ENCODE measurements at places on chromosomes 3 and 15.

DNA sequence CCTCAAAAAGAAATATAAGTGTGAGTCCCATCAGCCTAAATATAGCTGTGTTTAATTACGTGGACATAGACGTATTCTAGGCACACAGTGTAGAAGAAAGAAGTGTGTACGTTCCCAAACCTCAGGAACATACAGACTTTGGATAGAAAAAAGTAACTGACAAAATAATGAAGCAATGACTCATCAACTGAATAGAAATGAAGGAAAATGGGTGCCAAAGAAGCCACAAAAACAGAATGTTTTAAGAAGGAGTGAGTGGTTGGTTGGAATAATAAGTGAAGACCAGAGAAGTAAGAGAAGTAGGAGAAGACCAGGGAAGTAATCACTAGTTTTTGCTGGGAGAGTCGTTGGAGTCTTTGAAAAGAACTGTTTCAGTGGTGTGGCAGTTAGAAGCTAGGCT lies 518.1 kb downstream of the ROBO1 start:
- no peak for DNase-seq

DNA sequence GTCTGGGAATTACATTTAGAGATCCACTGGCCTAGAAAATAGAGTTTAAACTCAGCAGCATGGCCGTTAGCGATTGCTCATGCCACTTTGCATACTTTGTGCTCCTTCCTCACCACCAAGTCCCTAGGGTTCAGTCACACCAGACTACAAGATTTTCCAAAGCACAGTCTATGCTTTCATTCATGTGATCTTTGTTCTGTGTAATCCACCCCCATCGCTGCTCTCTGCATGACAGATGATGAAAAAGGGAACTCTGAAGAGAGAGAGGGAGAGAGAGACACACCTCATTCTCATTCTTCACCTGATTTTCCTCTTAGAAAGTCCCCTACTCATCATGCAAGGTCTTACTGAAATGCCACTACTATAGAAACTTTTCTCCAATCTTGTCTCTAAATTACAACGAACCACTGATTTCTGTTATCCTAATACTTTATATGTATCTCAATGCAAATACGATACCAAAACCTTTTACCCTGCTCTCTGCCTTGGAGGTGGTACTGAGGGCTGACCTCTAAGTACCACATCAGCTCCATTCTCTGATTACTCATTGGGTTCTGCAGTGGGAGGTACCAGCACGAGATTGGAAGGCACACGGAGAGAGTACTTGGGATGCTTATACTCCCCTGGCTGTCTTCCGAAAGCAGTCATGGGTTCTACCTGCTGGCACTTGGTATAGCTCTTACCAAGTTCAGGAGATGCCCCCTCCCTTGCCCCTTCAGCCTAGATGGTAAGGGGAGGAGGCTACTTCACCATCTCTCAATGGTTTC lies 1.1 kb upstream of the PARP15 start:
- DNase-seq = peak; percentile 63

GRCh38 chr3:13866041-13866965 lies 13.6 kb downstream of the WNT7A start:
- no peak for DNase-seq

DNA sequence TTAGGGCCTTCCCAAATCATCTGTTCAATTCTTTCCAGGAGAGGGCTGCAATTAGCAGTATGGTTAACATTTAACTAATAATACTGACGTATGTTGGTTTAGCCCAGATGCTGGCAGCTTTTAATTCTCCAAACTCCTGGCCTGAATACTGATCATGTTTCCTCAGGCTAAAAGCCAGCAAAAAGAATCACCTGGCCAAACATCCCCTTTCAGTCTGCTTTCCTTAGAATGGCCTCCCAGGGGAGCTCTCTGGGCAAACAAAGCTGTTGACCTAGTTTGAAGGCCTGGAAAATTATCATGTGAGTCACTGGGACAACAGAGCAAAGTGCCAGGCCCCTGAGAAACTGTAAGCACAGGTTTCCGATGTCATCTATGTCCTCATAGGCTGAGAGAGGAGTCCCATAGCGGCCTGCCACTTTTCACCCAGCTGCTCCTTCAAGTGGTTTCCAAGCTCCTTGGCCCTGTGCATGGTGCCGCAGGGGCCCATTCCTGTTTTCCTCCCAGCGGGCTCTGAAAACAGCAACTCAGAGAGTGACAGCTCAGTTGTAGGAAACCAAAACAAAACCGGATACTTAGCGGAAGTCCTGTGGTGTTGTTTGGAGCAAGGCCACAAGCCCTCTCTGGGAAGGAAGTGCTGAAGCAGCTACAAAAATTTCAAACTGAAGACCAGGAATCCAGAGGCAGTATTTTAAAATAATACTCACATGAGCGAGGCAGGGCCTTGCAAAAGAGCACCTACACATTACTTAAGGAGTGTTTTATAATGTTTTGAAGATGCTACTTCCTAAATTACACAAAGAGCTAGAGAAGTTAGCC lies 36.5 kb upstream of the RAB11A start:
- DNase-seq = peak; percentile 97

DNA sequence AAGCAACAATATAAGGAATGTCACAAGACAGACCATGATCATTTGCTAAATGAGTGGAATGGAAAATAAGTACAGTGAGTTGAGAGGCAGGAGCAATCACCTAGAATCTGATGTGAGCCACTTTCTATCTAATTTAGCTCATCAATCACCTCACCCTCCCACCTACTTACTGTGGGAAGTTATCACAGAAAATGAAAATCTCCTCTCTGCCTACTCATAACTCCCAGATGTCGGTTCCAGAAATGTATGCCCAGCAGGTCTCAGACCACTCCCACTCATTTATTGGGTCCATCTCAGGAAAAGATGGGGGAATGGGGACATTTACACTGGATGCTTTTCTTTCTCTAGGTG lies 270.9 kb downstream of the FHIT start:
- DNase-seq = no peak

- no peak for DNase-seq
Measured at GRCh38 chr3:182962166-182962565, 18.2 kb downstream of the DCUN1D1 start.

- no peak for DNase-seq
Measured at GRCh38 chr3:25472731-25473130, 44.7 kb downstream of the RARB start.

DNA sequence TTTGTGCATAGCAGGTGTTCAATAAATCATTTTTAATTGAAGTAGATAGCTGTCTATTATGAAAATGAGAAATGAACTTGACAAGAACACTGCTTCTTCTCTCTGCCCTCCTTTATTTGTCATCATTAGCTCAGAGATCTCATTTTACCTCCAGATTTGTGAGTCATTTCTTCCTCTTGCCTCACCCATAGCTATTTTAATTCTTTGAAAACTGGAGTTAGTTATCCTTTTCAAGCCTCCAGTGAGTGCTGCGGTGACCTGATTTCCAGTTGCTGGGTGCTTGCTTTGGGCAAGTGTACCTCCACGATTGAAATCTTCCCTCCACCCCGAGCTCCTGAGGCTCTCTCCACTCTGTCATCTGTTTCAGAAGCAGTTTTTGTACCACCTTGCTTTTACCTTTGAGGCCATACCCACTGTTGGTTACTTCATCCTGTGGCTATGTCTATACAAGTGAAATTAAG lies 114.6 kb downstream of the NFKBIZ start:
- peak; percentile 78 for DNase-seq

GRCh38 chr15:83248151-83249029 lies 36.1 kb downstream of the BNC1 start:
- peak; percentile 55 for DNase-seq

DNA sequence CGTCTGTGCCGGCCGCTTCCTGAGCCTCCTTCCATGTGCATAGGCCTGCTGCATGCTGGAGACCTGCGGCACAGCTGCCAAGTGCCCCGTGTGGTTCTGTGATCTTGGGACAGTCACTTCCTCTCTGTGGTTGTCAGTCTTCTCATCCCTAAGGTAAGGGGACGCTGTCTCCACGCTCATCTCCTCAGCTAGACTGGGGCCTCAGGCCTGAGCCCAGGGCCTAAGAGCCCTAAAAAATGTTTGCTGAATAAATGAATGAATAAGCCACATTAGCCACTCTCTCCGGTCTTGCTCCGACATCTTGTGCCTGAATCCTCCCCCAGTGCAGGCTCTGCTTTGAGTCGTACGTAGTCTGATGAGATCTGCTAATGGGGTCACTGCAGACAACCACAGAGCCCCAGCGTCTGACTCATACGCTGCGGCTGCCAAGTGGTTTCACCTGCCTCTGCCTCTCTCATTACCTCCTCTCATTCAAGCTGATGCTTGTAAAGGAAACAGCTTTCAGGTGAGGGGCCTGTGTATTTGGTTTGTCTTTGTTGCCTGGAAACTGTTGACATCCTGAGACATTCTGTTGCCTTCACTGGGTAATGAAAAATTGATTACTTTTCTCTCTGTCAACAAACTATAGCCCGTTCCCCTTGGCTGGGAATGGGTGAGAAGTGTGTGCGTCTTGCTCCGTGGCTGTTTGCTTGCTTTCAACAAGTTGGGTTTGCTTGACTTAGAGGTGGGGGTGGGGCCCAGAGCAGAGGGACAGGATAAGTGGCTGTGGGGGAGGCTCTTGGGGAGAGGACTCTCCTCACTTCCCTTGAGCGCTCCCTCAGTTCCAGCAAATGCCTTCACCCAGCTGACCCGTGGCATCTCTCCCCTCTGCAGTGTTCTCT lies 15.9 kb downstream of the RPLP1 start:
- no peak for DNase-seq

DNA sequence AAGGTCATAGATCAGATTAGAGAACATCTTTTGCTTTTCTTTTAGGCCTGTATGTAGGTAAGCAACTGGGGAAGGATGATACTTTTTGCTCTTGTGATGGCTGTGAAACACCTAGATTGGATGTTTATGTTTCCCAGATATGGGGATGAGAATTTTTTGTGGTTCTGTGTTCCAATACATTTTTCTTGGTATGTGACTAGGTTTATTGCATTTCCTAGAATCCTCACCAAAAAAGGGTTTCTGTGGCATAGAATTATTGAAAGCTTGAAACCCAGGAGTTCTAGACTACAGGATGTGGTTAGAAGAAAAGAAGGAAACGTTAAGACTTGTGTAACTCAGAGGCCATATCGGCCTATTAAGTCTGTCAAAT lies 25.8 kb downstream of the OXNAD1 start:
- DNase-seq = no peak

DNA sequence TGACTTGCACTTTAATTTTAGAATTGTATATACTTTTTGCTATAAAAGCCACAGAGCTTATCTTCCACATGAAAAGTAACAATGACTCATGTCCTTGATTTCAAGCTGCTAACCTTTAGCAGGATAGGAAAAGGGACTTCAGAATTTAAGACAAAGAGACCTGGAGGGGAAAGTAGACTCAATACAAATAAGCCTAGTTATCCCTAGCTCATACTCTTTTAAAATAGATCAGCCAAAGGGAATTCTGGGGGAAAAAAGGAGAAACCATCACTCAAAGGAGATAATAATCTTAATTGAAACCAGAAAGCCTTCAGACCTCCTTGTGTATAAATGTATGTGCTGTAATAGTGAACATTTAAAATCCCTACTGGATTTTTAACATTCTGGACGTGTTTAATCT lies 930.3 kb downstream of the NTRK3 start:
- no peak for DNase-seq

GRCh38 chr3:66106788-66107187 lies 68.1 kb upstream of the MAGI1 start:
- DNase-seq = no peak

- no peak for DNase-seq
Measured at GRCh38 chr15:72857331-72858063, 73.9 kb upstream of the ADPGK start.

GRCh38 chr3:151224268-151224866 lies 21.4 kb upstream of the GPR171 start:
- DNase-seq = no peak

DNA sequence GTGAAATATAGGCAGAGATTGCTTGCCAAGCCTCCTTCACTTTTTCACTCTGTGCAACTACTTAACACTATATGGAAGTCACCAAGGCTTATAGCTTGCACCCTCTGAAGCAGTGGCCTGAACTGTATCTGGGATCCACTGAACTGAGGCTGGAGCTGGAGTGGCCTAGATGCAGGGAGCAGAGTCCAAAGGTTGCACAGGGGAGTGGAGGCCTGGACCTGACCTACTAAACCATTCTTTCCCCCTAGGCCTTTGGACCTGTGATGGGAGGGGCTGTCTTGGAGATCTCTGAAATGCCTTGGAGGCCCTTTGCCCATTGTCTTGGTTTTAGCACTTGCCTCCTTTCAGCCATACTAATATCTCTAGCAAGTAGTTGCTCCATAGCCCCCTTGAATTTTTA lies 57.5 kb downstream of the P2RY1 start:
- DNase-seq = no peak

GRCh38 chr15:78127882-78128281 lies 3.4 kb downstream of the CIB2 start:
- no peak for DNase-seq

DNA sequence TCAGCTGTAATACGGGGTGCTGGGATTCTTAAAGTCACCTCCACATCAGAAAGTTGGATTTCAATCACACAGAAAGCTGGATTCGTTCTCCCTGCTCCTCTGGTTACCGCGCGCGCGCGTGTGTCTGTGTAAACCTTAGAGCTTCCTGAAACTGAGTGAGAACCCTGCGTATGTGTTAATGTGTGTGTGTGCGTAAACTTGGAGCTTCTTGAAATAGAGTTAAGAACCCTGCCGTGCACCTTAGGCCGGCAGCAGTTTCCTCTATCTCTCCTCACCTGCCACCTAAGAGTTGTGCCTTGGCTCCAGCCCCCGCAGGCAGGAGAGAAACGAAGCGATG lies 531 bp downstream of the LZTFL1 start:
- DNase-seq = no peak

DNA sequence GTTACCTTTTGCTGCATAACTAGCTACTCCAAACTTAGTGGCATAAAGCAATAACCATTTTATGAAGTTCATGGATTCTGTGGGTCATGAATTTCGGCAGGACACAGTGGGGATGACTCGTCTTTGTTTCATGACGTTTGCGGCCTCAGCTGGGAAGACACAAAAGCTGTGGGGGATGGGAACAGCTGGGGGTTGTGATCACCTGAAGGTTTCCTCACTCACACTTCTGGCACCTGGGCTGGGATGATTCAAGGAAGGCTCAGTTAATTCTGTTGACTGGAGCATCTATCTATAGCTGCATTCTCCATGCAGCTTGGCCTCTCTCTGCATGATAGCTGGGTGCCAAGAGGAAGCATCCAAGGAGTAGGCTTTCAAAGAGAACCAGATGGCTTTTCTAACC lies 332.8 kb downstream of the ULK4 start:
- DNase-seq = no peak

- no peak for DNase-seq
Measured at GRCh38 chr3:114445233-114445632, 151.4 kb downstream of the TIGIT start.

Measured in stromal cell of bone marrow (primary cell).